IPS DF 6.9 (cell line): ENCODE measurements at places on chromosomes 13 and 19.

DNA sequence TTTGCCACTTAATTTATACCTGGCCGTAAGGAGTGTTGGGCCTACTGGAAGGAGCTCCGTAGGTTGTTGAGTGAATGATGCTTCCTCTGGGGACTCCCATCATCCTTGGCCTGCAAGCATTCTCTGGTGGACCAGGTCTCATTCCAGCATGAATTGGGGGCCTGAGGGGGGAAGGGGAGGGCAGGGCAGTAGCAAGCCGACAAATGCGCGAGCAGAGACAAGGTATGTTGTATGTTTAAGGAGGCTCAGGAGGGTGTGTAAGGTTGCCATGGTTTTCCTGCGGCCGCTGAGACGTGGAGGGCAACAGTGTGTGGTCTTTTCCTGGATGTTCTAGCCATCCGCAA is 749 bp downstream of the ZNF264 start:
- no peak for DNase-seq

DNA sequence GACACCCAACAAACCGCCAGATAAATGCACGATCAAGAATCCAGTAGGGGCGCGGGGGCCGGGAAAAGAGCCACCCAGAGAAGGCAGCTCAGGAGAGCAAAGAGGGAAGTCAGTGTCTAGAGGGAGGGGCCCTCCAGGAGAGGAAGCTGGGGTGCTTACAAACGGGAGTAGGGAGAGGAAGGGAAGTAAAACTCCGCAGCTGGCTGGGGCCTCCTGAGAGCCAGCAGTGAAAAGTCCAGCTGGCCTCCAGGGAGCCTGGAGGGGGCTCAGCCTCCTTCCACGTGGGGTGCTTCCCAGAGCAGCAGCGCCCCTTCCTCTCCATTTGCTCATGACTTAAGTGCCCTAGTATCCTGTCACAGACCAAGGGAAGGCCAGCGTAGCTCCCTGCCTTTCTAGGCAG is 51.8 kb downstream of the TMED1 start:
- DNase-seq: no peak

GRCh38 chr13:41641429-41641828 is 184.1 kb downstream of the RGCC start:
- no peak for DNase-seq

DNA sequence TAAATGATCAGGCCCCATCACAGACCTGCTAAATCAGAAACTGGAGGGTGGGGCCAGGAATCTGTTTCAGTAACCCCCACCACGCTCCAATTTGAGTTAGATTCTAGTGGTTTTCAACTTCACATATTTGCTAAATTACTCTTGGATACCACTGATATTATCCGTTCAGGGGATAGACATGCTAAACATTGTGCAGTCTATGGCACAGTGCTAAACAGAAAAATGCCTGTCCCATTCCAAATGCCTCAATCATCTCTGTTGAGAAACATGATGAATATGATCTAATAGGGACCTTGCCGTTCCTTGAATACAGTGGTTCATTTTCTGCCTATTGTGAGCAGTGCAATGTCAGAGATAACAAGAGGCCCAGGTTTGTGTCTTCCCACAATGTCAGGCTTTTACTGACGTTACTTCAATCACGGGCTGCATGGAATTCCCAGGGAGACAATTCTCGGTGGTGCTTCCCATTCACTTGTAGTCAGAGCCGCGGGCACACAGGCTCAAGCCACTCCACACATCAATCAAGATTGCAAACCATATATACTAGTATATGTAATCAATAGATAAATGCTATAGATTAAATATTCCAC is 52.7 kb downstream of the MYO16 start:
- DNase-seq: no peak

DNA sequence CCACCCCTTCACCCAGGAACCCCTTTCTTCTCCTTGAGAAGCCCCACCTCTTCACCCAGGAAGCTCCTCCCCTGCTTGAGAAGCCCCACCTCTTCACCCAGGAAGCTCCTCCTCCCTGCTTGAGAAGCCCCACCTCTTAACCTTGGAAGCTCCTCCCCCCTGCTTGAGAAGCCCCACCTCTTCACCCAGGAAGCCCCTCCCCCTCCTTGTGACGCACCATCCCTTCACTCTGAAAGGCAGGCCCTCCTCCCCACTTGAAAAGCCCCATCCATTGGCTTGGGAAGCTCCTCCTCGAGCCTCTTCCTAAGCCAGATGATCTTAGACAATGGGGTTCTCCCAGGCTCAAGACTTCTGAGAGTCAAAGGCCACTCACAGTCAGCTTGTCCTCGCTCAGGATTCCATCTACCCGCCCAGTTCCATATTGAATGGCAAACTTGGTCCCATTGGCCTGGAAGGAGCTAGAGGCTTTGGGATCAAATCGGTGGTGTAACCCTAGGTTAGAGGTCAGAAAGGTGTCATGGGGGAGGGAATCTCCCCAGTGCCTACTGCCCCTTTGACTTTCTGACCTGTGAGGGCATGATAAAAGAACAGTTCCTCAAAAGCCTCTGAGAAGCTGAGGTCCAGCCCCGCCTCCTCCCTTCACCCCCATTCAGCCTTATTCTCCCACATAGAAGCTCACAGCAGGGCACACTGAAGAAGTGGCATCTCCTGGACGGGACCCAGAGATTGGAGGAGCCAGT is 4.0 kb downstream of the NAPSA start:
- no peak for DNase-seq

- DNase-seq: no peak
Measured at GRCh38 chr19:14473073-14473977, 1.8 kb downstream of the PTGER1 start.

GRCh38 chr13:113077953-113078901 is 27.4 kb upstream of the F7 start:
- no peak for DNase-seq
